ENCODE measurements at places on chromosomes 4 and X. TPM values are rescaled to one million over a fixed set of nuclear protein-coding genes. Genes with fewer than 3 reads are reported as not detected.

- H3K4me1 ChIP-seq: no peaks in the 10 kb centered on the region
- H3K4me3 ChIP-seq: no peak overlapping the region
- peaks cover 82% of the 10 kb centered on the region for H3K36me3 ChIP-seq
- no peak for DNase-seq
- H3K27me3 ChIP-seq: no peaks in the 10 kb centered on the region
These were observed 118.0 kb downstream of the PDE5A start for GRCh38 chr4:119510395-119511149.

GRCh38 chrX:131763674-131764073 lies 219.8 kb downstream of the OR13H1 start:
- H3K27me3 ChIP-seq: no peaks in the 10 kb centered on the region
- H3K4me3 ChIP-seq: peak overlapping the region; percentile 69
- DNase-seq: no peak
- no peak overlapping the region for H3K27ac ChIP-seq

GRCh38 chr4:176874721-176875445 lies 82.2 kb upstream of the VEGFC start:
- peak overlapping the region; percentile 65 for H3K27ac ChIP-seq
- H3K4me1 ChIP-seq: peaks cover 15% of the 10 kb centered on the region
- DNase-seq: no peak
- H3K27me3 ChIP-seq: no peaks in the 10 kb centered on the region
- no peaks in the 10 kb centered on the region for H3K36me3 ChIP-seq

- no peak overlapping the region for H3K27ac ChIP-seq
- no peaks in the 10 kb centered on the region for H3K27me3 ChIP-seq
- H3K36me3 ChIP-seq: no peaks in the 10 kb centered on the region
- no peaks in the 10 kb centered on the region for H3K4me1 ChIP-seq
- no peak overlapping the region for H3K4me3 ChIP-seq
- no peak for DNase-seq
These were observed 257.4 kb upstream of the AGA start for GRCh38 chr4:177699365-177700213.

DNA sequence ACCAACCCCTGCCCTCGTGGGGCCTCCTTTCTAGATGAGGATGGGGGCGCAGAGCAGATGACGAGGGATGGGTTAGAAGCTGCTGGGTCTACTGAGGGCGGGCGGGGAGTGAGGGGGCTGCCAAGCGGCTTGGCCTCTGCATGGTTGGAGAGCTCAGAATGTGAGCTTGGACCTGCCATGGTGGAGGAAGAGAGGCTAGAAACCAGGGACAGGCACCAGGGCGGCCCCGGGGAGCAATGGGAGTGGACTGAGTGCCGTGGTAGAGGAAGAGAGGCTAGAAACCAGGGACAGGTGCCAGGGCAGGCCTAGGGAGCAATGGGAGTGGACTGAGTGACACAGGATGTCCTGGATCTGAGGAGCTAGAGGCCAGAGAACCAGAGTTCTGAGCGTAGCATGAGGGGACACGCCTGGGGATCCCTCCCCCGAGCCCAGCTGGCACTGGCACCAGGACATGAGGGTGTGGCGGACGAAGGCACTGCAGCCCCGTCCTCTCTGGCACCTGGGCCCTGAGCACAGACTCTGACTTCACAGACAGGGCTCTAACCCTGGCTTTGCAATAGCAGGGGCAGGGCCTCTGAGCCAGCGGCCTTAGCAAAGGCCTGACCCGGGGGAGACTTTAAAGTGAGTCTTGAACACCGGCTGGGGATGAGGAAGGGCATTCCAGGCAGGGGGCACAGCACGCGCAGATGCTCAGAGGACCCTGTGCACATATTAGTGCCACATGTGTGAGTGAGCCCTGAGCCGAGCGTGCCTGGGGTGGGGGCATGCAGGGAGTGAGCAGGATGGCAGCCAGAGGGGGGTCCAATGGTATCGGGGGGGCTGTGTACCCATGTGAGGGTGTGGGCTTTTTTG lies 214.0 kb upstream of the PSAPL1 start:
- peak overlapping the region; percentile 46 for H3K27ac ChIP-seq
- peak; percentile 72 for DNase-seq
- no peaks in the 10 kb centered on the region for H3K36me3 ChIP-seq
- H3K4me1 ChIP-seq: peaks cover 26% of the 10 kb centered on the region
- H3K4me3 ChIP-seq: no peak overlapping the region

- DNase-seq: no peak
- H3K4me3 ChIP-seq: no peak overlapping the region
- H3K36me3 ChIP-seq: no peaks in the 10 kb centered on the region
- no peaks in the 10 kb centered on the region for H3K27me3 ChIP-seq
- H3K27ac ChIP-seq: no peak overlapping the region
These were observed 345.3 kb downstream of the SPRY1 start for GRCh38 chr4:123741906-123742305.

- no peak overlapping the region for H3K4me3 ChIP-seq
- H3K4me1 ChIP-seq: peaks cover 3% of the 10 kb centered on the region
- peak overlapping the region; percentile 40 for H3K27ac ChIP-seq
- peaks cover 4% of the 10 kb centered on the region for H3K36me3 ChIP-seq
- H3K27me3 ChIP-seq: no peaks in the 10 kb centered on the region
- no peak for DNase-seq
These were observed 165.6 kb downstream of the PTTG2 start for GRCh38 chr4:38125816-38126215.

- H3K4me3 ChIP-seq: no peak overlapping the region
- DNase-seq: no peak
- H3K27me3 ChIP-seq: no peaks in the 10 kb centered on the region
- H3K36me3 ChIP-seq: no peaks in the 10 kb centered on the region
These were observed 6.3 kb upstream of the PPP2R2C start for GRCh38 chr4:6478546-6479220.

- no peak overlapping the region for H3K4me3 ChIP-seq
- no peak overlapping the region for H3K27ac ChIP-seq
- no peaks in the 10 kb centered on the region for H3K4me1 ChIP-seq
- peaks cover 36% of the 10 kb centered on the region for H3K36me3 ChIP-seq
These were observed 36.6 kb downstream of the SMARCAD1 start for GRCh38 chr4:94244087-94244828.

GRCh38 chrX:110442635-110443034 lies 84.0 kb downstream of the RTL9 start:
- H3K4me1 ChIP-seq: no peaks in the 10 kb centered on the region
- no peak overlapping the region for H3K27ac ChIP-seq
- H3K27me3 ChIP-seq: peaks cover 81% of the 10 kb centered on the region

- H3K4me3 ChIP-seq: no peak overlapping the region
- H3K27ac ChIP-seq: no peak overlapping the region
- H3K27me3 ChIP-seq: no peaks in the 10 kb centered on the region
- peak; percentile 13 for DNase-seq
- no peaks in the 10 kb centered on the region for H3K4me1 ChIP-seq
These were observed 33.5 kb downstream of the NYX start for GRCh38 chrX:41480508-41481260.

GRCh38 chr4:167399201-167399600 lies 164.9 kb upstream of the SPOCK3 start:
- H3K4me3 ChIP-seq: no peak overlapping the region
- no peaks in the 10 kb centered on the region for H3K4me1 ChIP-seq
- DNase-seq: no peak
- H3K27ac ChIP-seq: no peak overlapping the region
- no peaks in the 10 kb centered on the region for H3K27me3 ChIP-seq
- H3K36me3 ChIP-seq: no peaks in the 10 kb centered on the region

DNA sequence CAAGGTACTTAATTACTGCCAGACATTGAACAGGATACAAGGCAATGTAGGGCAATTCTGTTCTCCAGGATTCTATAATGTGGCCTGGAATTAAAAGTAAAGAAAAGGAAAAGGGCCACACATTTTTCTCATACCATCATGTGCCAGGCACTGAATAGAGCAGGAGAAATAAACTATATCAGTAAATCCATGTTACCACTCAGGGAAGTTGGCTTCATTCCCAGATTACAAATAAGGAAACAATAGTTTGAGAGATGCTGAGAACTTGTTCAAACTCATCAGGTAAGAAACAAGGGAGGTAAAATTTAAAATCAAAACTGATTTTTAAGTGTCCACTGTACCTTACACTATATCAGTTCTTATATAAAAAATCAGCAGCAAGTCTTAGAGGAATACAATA lies 645.0 kb upstream of the ATOH1 start:
- no peaks in the 10 kb centered on the region for H3K4me1 ChIP-seq
- DNase-seq: no peak
- no peaks in the 10 kb centered on the region for H3K36me3 ChIP-seq
- no peaks in the 10 kb centered on the region for H3K27me3 ChIP-seq

GRCh38 chr4:5211282-5211839 lies 160.1 kb downstream of the STK32B start:
- DNase-seq: no peak
- no peaks in the 10 kb centered on the region for H3K27me3 ChIP-seq
- peaks cover 5% of the 10 kb centered on the region for H3K4me1 ChIP-seq
- H3K27ac ChIP-seq: no peak overlapping the region
- no peaks in the 10 kb centered on the region for H3K36me3 ChIP-seq
- H3K4me3 ChIP-seq: no peak overlapping the region

- peaks cover 65% of the 10 kb centered on the region for H3K4me1 ChIP-seq
- H3K4me3 ChIP-seq: peak overlapping the region; percentile 46
- peak overlapping the region; percentile 31 for H3K27ac ChIP-seq
- DNase-seq: no peak
- H3K36me3 ChIP-seq: no peaks in the 10 kb centered on the region
- H3K27me3 ChIP-seq: no peaks in the 10 kb centered on the region
These were observed 97.1 kb downstream of the AFF1 start for GRCh38 chr4:87031920-87032319.

DNA sequence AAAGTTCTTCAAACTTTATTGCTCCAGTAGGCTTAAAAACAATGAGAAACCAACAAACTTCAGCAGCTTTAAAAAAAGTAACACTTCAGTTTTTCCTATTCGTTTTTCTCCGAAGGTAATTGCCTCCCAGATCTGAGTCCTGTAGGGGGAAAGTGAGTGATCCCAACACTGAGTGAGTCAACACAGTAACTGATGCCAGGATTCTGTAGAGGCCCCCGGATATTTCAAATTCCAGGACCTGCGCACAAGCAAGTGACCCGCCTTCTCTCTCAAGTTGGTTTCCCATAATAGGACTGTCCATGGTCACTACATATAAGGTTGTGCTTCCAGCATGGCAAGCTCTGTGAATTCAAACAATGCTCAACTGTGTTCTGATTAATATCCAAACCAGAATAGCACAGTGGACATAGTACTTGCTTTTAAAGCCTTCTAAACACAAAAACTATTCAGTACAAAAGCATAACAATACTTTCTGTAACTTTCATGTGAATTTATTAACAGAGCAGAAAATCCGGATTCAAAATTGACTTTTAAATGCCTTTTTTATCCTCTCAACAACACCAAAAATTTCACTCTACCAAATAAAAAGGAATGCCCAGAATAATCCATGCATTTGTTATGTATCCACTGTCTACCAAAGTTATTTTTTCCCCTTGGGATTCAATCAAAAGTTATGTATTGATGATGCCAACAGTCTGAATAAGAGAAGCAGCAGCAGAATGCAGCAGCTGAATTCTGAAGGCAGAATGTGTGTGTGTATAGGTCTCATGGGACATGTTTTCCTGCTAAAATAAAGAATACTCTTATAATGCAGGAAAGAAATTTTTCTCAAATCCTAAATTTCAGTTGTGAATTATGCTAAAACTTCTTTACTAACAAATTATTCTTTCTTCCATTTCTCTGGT lies at the start of gene DMD:
Gene DMD, minus strand, starts transcription at position 194 of the 905 bp plus-strand sequence. CDS start 237 bp downstream, outside the sequence.
- peak within 1 kb of the TSS; percentile 7 for H3K27ac ChIP-seq
- peak within 1 kb of the TSS; percentile 38 for H3K4me3 ChIP-seq
- H3K27me3 ChIP-seq: no peaks in the 10 kb centered on the region
- no peaks in the 10 kb centered on the region for H3K36me3 ChIP-seq
- DNase-seq: no peak

Gene MED28
- total RNA-seq: 10.9 TPM

Gene EDA
- total RNA-seq: 0.59 TPM

Gene PAQR3
- 13.8 TPM for total RNA-seq

Gene FANCB
- 3.8 TPM for total RNA-seq

Gene FGD1
- total RNA-seq: 9.1 TPM

Gene DMRTC1B
- total RNA-seq: not detected

Gene TLR2
- 0.36 TPM for total RNA-seq

Gene MBNL3
- 2.9 TPM for total RNA-seq

Gene PDLIM3
- 1.8 TPM for total RNA-seq

Gene CFAP99
- under 0.01 TPM for total RNA-seq

Gene CITED1
- not detected for total RNA-seq

Data from osteoblast (primary cell).